ENCODE measurements at places on chromosomes 4 and X.
A peak's percentile ranks its signal among the peaks of the same experiment; 100 is the strongest.

- no peak for DNase-seq
These were observed 962 bp upstream of the CFAP299 start for GRCh38 chr4:80334568-80334967.

DNA sequence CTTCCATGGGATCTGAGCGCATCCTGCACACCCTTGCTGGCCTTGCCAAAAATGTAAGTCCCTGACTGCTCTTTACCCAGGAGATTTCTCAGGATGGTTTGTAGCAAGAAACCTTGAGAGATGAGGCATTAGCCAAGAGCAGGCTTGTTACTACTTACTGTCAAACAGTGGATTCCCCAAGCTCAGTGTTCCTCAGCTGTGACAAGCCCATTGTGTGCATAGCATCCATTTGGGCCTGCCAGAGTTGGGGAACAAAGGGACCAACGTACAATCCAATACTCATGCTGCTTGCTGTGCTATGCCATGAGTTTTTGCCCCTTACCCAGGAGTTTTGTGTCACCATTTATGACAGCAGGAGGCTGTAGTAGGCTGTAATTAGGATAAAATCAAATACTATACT is 267.6 kb downstream of the TENM3 start:
- no peak for DNase-seq

GRCh38 chr4:111707491-111707890 is 437.8 kb upstream of the FAM241A start:
- DNase-seq = no peak

GRCh38 chrX:117987373-117987772 is 129.2 kb downstream of the KLHL13 start:
- no peak for DNase-seq

DNA sequence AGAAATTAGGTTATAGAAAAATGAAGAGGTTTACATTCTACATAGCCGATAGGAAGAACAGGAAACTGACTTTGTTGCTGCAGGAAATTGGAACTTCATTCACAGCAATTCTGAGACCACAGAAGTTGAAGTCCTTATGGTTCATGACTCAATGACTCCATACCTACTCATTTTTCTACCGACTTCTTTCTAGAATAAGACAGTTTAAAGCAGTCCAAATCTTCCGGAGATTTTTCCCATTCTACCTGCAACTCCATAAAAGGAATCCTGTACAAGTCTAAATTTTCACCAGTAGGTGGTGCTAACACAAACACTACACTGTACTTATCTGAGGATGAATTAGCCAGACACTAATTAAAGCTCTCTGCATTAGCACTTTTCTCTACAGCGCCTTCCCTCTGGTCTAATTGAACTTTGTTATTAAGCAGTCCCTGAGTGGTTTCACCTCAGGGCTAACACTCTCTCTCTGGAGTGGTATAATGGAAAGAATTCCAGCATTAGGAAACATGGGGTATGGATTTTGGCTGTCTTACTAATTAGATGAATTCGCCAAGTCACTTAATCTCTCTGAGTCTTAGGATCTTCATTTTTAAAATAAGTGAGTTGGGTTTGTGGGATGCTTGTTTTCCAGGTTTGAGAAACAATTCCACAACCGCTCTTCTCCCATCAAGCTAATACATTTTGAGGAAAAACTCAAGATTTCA is 167.9 kb downstream of the SMIM20 start:
- DNase-seq = no peak

DNA sequence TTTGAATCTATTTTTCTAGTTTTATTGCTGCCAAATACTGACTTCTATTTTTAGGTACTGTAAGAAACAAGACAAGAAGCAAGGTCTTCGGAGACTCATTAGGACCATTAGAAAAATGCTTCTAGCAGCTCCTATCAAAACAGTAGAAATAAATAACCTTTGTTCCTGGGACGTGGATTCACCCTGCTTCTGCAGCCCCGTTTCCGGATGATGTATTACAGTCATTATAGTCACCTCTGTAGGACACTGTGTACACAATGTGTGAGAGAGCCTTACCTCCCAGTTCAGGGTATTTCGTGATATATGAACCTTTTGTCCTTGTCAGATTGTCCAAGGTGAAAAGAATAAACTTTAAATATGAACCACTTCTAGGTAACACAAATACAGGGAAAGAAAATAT is 484.0 kb upstream of the TECRL start:
- DNase-seq = no peak

GRCh38 chr4:60088807-60089486 is 1111.2 kb upstream of the ADGRL3 start:
- DNase-seq = no peak

- DNase-seq = peak; percentile 78
These were observed 171.9 kb upstream of the GALNT7 start for GRCh38 chr4:172996571-172997216.

DNA sequence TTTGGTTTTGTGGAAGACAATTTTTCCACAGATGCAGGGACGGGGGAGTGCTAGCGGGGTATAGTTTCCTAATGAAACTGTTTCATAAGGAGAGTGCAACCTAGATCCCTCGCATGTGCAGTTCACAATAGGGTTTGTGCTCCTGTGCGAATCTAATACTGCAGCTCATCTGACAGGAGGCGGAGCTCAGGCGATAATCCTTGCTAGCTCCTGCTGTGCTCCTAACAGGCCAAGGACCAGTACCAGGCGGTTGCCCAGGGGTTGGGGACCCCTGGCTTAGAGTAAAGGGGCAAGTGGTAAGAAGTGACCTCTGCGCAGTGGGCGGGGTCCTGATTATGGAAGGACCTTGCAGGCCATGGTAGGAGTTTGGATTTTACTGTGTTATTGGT is 3.8 kb downstream of the SCML1 start:
- no peak for DNase-seq

DNA sequence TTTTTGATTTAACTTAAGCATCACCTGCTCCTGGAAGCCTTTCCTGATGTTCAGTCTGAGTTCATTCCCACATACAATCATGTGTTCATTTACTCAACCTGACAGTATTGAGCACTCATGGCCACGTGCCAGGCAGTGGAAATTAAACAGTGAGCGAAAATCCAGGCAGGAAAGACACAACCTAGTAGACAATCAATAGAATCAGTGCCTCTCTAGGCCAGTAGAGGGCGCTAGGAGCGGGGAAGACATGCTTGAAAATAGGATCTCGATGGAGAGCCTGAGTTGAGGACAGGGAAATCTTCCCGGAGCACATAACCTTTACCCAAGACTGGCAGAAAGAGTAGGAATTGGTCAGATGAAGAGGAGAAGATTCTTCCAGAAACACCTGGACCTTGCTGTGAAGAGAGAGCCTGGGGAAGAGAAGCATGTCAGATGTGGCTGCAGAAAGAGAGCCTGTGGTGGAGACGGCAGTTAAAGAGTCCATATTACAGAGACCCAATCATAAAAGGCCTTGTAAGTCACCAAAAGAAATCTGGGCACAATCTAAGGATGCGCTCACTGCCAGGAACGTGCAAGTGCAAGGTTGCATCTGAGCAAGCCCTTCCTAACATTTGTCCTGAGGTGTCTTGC is 103.5 kb downstream of the LDB2 start:
- no peak for DNase-seq

GRCh38 chr4:52659722-52660261 is 691 bp upstream of the USP46 start:
- DNase-seq = no peak

DNA sequence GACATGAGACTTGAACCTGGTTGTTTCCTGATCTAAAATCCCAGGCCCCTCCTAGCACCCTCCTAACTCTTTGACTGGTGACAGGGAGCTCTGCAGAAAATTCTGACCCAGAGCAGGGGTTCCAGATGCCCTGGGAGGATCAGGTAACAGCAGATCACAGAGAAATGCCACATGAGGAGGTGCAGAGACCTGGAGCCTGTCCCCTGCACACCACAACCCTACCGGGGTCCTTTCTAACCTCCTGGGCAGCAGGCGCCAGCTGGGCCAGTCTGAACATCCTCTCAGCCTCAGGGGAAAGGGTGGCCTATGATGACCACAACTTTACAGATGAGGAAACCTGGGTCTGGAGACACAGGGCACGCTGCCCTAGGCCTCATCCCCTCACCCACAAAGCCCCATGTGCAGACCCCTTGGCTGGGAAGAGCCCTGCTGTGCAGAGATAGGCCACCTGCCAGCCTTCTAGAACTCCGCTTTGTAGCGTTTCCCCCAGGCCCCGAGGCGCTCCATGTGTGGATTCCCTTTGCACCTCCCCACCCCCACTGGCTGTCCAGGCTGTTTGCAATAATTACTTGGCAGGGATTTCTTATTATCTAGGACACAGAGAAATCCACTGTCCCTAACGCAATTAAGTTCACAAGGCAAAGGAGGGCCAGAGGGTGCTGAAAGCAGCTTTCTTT is 36.5 kb downstream of the WDR1 start:
- DNase-seq = no peak

- no peak for DNase-seq
These were observed 1.9 kb downstream of the PHKA1 start for GRCh38 chrX:72712094-72712755.

GRCh38 chr4:72360075-72360474 is 208.9 kb downstream of the ADAMTS3 start:
- DNase-seq = no peak

- DNase-seq = no peak
These were observed 419.4 kb downstream of the ADGRL3 start for GRCh38 chr4:61619528-61619927.

DNA sequence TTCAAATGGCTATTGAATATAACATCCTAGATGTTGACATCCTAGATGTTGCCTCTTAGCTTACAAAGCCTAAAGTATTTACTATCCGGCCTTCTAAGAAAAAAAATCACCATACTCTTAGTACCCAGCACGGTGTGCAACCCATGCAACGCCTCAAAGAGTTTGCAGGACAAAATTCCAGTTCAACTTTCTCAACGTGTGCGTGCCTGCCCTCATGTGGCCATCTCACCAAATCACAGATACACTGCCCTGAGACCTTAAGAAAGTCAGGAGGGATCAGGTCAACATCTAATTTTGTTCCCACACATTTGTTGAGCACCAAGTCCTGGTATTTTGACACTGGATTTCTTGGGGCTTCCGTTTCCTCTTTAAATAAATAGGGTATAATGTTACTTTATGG is 68.3 kb downstream of the CRMP1 start:
- DNase-seq = peak; percentile 1

DNA sequence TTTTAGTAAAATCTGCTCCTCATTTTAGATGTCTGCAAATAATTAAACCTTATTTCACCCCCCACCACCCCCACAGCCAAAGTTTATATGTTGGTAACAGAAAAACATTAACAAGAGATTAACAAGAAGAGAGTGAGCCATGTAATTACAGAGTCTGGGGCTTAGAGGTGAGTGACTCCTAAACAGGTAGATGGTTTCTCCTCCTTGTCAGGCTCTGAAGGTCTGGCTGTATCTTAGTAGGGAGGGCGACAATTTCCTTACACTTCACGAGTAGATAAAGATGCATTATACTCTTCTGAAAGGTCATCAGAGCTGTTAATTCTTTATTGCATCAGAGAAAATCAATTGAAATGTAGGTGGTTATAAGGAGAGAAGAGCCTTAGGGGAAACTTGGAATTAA is 171.8 kb upstream of the ANKRD50 start:
- no peak for DNase-seq

DNA sequence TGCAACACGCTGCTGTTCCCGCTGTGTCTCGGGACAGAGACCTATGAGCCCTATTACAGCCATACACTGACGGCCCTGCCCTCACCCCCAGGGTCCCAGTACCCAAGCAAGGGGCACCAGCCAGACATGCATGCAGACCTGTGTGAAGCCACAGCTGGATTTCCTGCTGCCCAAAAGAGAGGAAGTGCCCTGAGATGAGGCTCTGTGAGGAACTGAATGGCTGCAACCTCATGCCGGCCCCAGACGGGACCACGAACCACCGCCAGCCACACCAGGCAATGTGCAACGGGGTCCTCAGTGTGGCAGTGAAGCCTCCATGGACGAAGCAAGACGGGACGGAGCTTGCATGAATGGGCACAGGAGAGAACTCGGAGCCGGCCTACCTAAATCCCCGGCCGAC is 21.1 kb downstream of the CTBP1 start:
- DNase-seq = no peak

DNA sequence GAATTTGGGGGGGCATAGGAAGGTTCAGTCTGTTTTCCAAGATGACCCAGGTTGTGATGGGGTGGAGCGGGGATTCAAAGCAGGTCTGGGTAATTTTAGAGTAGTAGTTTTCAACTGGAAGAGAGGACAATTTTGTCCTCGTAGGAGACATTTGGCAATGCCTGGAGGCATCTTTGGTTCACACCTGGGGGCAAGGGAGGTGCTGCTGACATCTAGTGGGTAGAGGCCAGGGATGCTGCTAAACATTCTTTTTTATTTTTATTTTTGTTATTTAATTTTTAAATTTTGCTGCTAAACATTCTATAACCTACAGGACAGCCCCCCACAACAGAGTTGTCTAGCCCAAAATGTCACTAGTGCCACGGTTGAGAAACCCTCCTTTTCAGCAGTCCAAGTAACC is 1.9 kb downstream of the RAB9A start:
- DNase-seq = no peak

- no peak for DNase-seq
These were observed 8.1 kb upstream of the GSX2 start for GRCh38 chr4:54091637-54092404.

GRCh38 chr4:140238351-140239056 is 84.5 kb upstream of the MAML3 start:
- no peak for DNase-seq

DNA sequence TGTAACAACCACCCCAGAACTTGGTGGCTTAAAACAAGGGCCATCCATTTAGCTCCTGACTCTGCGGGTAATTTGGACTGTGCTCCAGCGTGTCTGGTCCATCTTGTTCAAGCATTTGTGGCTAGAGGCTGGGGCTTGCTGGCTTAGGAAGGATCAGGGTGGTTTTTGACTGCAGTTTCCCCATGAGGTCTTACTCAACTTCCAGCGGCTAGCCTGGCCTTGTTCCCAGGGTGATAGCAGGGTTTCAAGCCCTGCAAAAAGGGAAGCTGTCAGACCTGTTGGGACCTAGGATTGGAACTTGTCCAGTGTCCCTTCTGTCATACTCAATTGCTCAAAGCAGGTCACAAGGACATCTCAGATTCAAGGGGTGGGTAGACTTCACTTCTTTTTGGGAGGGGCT is 205.9 kb downstream of the STIM2 start:
- DNase-seq = no peak

GRCh38 chr4:53586121-53586816 is 5.0 kb downstream of the LNX1 start:
- no peak for DNase-seq

DNA sequence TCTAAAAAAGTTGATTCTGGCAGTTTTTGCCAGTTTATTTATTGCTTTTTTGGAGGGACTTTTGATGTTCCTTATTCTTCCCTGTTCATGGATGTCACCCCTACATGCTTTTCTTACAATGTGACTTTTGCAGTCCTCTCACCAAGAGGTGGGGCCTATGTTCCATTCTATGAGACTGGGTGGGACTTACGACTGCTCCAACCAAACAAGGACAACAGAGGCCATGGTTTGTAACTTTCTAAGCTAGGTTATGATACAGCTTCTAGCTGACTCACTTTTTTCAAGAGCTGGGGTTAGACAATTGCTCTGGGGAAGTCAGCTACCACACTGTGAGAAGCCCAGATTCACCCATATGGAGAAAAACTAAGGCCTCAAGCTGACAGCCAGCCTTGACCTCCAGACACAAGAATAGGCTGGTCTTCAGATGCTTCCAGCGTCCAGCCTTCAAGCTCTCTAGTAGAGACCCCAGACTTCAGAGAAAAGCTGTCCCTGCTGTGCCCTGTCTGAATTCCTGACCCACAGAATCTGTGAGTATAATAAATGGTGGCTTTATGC is 39.5 kb downstream of the ENOPH1 start:
- peak; percentile 18 for DNase-seq
